ENCODE measurements at places on chromosomes 2 and 18.

GRCh38 chr2:221130431-221130830, 441.7 kb downstream of the EPHA4 start:
- no peak for DNase-seq

- DNase-seq, result peak; percentile 51
These were observed at the start of gene L3MBTL4 for GRCh38 chr18:6414723-6415417. Gene L3MBTL4 (minus strand): TSS chr18:6414911. CDS start chr18:6311625, 103,286 bp downstream.

- DNase-seq, result no peak
These were observed 56.4 kb downstream of the MAP4K3 start for GRCh38 chr2:39380525-39381150.

DNA sequence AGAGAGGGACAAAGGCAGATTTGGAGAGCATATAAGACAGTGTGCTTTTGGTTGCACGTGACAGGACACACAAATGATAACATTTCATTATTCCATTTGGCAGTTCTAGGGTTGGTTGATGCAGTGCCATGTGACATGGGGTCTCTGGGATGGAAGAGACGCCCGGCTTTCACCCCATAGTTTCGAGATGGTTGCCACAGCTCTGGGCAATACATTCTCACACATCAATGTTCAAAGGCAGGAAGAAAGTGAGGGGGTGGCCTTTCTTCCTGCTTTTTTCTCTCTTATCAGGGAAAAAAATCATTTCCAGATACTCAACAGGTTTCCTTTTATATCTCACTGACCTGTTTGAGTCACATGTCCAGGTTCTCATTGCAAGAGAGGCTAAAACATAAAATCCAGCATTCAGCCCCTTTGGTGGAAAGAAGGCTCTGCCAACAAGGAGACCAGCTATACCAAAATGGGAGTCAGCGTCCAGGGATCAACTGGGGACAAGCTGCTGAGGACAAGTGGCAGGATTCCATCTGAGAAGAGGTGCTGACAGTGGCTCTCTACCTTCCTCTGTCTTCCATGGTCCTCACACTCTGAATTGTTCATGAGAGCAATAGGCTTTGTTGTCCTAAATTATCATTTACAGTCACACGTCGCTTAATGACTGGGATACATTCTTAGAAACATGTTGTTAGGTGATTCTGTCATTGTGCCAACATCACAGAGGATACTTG, 29.1 kb upstream of the ANKRD44 start:
- DNase-seq, result no peak

- peak; percentile 51 for DNase-seq
These were observed 221.1 kb upstream of the NRP2 start for GRCh38 chr2:205461169-205461568.

DNA sequence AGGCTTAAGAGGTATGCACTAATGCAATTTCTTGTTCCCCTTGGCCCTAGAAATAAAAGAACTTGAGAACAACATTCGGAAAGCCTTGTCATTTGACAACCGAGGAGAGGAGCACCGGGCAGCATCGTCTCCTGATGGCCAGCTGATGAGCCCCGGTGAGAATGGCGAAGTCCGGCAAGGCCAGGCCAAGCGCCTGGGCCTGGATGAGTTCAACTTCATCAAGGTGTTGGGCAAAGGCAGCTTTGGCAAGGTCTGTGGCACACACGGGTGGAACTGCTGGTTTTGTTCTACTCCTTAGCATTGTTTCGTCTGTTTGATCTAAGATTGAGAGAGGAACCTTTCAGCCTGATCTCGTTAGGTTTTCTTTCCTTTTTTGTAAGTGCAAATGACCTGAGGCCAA, 289.8 kb upstream of the EPAS1 start:
- no peak for DNase-seq

DNA sequence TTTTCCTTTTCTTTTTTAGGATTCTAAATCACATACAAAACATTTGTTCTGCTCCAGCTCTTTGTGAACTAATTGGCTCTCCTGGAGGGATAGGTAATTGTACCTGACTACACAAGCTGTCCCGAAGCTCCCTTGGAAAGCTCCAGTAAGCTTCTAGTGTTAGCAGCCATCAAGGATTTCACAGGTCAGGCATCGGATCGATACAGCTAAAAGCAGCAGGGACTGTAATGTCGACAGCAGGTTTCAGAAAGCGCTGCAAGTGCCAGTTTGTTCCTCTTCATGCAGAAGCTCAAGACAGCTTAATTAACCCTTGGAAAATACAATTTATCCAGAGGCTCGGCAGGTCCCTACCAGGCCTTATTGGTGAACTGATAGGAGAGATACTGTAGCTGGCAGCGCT, 87.2 kb upstream of the VRK2 start:
- DNase-seq, result no peak

DNA sequence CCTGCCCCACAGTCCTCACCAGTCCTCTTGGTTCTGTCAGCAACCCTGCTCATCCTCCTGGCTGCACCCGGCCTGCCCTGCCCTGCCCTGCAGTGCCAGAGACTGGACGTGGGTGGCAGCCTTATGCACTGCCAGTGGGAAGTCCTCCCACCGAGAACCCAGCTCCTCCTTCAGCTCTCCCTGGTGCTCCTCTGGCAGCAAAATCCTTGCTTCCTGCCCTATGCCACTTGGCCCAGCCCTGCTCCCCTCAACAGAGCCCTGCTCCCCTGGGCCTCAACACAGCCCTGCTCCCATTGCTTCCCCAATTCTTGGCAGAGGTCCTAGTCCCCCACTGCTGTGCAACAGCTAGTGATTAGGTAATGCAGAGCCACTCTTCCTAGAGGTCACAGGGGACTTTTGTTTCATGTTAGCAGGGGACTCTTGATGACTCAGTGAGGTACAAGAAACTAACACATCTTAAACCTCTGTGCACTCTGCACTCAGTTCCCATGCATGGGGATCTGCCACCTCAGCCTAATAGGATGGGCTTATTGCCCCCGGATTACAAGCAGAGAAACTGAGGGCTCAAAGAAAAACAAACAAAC, 58.0 kb upstream of the EDAR start:
- no peak for DNase-seq

- peak; percentile 30 for DNase-seq
These were observed 125.7 kb upstream of the EPAS1 start for GRCh38 chr2:46171411-46171953.

- no peak for DNase-seq
These were observed 171.0 kb downstream of the SRBD1 start for GRCh38 chr2:45439788-45440773.

- no peak for DNase-seq
These were observed 17.6 kb upstream of the CLIP4 start for GRCh38 chr2:29097569-29097968.

DNA sequence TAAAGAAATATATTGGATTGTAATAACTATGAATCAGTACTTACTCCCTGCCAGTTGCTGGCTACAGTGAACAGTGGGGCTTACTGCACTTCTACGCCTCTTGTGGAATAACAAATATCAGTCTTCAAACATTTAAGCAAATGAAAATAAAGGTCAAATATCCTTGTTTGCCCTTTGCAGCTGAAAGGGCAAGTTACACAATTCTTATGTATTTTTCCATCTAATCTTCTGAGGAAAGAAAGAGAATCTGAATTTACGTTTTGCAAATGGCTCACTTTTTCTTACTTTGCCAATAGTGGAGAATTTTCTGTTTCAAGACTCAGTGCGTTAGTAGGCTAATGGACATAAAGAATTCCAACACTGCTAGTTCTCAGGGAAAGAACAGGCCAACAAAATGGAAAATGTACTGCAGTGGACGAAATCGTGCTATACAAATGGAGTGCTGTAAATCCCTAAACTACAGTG, 157.2 kb upstream of the TMEM200C start:
- DNase-seq, result no peak

DNA sequence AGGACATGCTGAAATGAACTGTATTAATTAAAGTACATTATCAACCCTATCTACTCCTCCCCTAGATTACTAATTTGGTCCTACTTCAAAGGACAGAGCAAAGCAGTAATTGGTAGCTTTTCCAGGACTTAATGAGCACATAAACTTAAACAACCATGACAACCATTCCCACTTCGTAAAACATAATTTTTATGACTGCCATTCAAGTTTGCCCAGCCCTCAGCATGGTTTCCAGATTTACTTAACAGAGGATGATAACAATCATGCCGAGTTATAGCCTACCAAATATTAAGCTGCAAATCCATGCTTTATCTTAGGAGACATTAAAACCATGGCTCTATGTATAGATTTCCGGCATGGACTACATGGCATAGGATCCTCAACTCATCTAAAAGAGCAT, 401.1 kb upstream of the CHAC2 start:
- DNase-seq, result no peak

- DNase-seq, result no peak
These were observed 12.8 kb upstream of the EFEMP1 start for GRCh38 chr2:55936351-55936750.

DNA sequence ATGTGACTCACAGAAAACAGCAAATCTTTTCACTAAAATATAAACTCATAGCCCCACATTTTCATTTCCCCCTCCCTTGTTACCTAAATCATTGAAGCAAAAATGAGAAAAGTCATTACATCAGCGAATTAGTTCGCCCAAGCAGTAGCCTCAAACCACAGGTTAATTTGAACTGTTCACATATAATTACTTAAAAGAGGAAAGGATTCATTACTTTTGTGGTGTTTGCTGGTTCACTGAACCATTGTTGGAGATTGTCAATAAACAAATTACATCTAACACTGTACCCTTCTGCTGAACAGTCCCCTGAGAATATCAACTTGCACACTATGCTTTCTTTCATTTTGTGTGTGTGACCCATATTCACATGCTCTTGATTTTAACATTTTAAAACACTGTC, 238.7 kb downstream of the ERBB4 start:
- no peak for DNase-seq

DNA sequence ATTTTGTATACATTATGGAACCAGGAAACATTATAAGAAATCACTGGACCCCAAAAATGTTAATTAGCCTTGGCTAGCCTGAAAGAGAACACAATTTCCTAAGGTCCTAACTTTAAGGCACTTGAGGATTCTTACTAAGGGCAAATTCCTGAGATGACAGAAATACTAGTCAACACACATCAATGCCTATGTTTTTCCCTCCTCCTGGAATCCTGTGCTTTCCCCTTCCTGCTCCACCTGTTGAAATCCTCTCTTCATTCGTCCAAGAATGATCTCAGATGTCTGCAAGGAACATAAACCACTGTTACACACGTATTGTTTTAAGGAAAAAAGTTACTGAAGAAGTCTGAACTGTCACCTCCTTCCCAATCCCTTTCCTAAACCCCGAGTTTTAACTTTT, 21.2 kb upstream of the DARS1 start:
- peak; percentile 51 for DNase-seq

DNA sequence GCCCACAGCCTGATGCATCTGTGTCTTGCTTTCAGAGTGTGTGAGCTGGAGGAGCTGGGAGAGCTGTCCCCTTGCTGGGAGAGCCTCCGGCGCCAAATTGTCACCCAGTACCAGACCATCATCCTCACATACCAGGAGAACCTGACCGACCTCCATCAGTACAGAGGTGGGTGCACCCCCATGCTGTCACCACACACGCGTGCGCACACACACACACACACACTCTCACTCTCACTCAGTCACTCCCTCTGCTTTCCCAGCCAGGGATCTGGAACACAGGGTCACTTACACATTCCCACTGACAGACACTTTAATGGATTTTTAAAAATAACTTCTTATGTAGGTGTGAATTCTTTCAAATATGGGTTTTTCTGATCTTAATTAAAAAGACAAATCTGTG, 64.5 kb downstream of the COA5 start:
- DNase-seq, result no peak

DNA sequence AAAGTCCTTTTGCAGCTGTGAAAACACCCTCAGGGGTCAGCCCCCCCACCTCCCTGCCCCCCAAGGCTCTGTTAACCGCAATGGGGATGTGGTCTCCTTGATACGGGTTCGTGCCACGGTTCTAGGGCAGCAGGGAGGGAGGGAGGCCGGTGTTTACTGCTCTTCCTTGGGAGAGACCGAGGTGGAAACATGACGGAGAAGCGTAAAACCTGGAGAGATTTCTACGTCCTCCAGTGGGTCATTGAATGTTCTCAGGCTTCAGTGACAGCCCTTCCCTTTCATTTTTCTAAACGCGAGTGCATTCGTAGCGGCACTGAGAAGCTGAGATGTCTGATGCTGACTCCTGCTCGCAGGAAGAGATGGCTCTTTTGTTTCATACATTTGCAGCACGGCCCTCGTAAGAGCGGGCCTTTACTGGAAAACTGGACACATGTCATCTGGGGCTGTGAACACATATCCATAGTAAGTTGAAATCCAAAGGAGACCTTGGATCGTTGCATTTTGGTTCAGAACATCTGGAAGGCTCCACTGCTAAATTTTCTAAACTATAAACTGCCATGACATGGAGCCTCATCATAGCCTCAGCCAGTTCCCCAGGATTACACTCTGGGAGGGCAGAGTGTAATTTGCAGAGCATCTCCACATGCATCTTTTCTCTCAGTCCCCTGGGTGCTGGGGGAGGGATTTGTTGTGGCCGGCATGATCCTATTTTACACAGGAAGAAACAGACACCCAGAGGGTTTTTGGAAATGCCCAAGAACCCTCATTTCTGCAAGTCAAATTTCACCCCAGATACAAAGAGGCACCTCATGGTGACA, 40.6 kb upstream of the HDAC4 start:
- peak; percentile 19 for DNase-seq

- DNase-seq, result no peak
These were observed 299.5 kb downstream of the GBX2 start for GRCh38 chr2:235868645-235869044.

DNA sequence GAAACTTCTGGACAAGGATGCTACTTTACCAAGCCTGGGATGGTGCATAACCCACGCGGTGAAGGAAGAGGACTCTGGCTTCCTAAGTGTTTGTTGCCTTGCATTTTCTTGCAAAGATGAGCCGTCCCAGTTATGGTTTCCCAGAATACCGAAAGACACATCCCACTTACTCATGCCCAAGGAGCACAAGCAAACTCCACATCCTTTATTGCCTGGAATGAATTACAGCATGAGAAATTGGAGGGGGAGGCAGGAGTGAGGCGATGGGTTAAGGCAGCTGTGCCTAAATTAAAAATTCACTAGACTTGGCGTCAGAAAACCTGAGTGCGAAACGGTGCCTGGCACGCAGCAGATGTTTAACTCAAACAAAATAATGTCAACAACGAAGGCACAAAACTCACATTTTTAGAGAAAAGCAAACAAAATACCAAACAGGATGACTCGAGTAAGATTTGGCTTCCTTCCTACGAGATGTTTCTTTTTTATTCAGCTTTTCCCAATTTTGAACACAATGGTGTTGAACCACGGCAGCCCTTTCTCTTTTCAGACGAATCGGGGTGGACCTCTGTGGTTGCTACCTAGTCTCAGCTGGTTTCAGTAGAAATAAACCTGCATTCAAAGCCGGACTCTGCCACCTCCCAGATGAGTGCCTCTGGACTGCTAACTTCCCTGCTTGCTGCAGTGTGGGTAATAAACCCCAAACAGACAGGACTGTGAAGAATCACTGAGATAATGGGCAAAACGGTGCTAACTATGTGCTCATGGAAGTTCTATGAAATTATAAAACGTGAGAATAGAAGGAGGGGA, 100.3 kb upstream of the NCK2 start:
- peak; percentile 10 for DNase-seq

GRCh38 chr2:200862532-200863000, 1.9 kb downstream of the CLK1 start:
- peak; percentile 76 for DNase-seq

- no peak for DNase-seq
These were observed 963 bp downstream of the GNLY start for GRCh38 chr2:85695121-85695520.

GRCh38 chr2:96143848-96144480, 1.3 kb downstream of the DUSP2 start:
- no peak for DNase-seq
